ENCODE measurements at places on chromosomes 6 and 20.
A peak's percentile ranks its signal among the peaks of the same experiment; 100 is the strongest.

DNA sequence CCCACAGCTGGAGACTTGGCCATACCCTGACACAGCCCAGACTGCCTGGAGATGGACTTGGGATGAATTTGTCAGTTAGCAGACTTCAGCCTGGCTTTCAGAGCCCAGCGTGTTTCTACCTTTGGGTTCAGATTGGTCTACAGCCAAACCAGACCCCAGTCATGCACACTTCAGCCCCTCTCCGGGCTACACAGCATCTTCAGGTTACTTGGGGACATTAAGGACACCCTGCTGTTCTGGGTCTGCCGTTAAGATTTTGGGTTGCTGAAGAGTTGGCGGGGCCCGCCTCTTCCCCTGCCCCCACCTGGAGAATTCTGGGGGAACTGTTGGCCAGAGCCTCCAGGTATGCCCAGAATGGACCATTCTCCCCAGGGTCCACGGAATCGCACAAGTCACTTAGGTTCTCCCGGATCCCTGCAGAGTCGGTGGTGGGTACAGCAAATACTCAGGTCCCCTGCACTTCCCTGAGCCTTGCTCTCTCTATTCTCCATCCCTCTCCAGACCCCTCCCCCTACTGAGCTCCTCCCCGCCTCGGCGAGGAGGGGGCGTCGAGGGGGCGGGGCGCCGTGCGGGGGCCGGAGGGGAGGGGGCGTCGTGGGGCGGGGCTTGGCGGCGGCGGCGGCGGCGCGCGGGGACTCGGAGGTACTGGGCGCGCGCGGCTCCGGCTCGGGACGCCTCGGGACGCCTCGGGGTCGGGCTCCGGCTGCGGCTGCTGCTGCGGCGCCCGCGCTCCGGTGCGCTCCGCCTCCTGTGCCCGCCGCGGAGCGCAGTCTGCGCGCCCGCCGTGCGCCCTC, at the start of gene PTK7:
Gene PTK7, plus strand, starts transcription at position 645 of the 794 bp plus-strand sequence. CDS start 175 bp downstream, outside the sequence.
- peak; percentile 82 for DNase-seq

GRCh38 chr6:125741336-125741735, 8.1 kb upstream of the HEY2 start:
- DNase-seq: no peak

GRCh38 chr6:47044397-47044796, 2.3 kb upstream of the ADGRF1 start:
- no peak for DNase-seq

DNA sequence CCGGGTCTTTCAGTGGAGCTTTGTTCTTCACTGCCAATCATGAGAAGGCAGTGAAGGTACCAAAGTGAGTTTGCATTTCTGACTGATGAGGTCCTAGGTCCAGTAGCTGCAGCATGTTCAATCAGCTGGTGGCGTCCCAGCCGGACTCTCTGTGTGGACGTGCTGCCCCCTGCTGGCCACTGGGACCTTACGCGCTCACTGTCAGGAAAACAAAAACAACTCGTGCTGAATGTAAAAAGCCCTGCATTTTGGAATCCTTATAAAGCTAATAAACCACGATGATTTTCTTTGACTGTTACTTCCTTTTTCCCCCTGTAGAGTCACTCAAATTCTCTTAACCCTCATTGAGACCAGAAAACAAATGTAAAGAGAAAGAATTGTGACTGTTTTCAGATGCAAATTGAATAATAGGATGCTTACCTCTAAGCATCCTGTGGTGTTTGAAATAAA, 4.9 kb upstream of the CD24 start:
- DNase-seq: peak; percentile 76

- no peak for DNase-seq
Observed at GRCh38 chr6:157579467-157580031, 198.6 kb downstream of the ZDHHC14 start.

- no peak for DNase-seq
Observed at GRCh38 chr20:6898928-6899327, 131.4 kb downstream of the BMP2 start.

DNA sequence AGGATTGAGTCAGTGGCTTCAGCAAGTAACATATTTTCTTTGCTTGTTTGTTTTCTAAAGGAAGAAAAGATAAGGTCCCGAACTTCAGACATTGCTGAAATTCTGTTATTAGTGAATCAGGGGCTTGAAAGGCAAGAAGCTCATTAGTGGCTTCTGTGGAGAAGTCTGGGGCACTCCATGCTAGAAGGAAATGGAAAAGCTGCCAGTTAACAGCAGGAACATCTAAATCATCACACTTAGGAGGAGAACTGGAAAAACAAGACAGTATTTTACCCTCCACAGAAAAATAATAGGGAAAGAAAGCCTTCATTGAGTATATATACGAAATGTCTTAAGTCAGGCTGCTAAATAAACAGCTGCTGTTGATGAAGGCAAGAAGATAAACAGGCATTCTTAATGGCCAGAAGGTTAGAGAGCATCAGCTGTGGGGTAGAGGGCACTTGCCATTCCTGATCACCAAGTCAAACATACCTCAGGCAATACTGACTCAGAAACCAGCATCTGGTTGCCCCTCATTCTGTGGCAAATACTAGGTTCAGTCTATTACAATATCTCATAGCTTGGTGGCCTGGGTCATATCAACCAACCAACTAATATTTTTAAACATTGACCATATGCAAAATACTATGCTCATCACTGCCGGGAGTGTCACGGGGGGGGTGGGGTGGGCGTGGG, 143.2 kb upstream of the TENT5A start:
- DNase-seq: peak; percentile 92

DNA sequence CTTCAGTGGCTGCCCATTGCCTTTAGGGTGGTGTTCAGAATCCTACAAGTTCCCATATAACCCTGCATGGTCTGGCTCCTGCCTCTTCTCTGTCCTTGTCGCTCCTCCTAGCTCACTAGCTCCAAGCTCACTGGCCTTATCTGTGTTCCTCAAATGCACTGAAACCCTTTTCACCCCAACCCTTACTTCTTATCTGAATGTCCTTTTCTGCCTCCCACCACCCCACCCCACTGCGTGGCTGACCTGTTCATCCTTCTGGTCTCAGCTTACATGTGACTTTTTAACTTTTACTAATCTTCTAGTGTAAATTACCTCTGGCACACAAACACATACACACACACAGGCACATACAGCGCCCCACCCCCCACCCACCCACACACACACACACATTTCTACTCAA, 41.0 kb upstream of the GLP1R start:
- DNase-seq: no peak

GRCh38 chr6:135567375-135568083, 70.0 kb upstream of the AHI1 start:
- no peak for DNase-seq

- DNase-seq: no peak
Observed at GRCh38 chr6:160048471-160048870, 73.1 kb upstream of the SLC22A1 start.

- no peak for DNase-seq
Observed at GRCh38 chr6:80170433-80170832, 64.0 kb downstream of the BCKDHB start.

DNA sequence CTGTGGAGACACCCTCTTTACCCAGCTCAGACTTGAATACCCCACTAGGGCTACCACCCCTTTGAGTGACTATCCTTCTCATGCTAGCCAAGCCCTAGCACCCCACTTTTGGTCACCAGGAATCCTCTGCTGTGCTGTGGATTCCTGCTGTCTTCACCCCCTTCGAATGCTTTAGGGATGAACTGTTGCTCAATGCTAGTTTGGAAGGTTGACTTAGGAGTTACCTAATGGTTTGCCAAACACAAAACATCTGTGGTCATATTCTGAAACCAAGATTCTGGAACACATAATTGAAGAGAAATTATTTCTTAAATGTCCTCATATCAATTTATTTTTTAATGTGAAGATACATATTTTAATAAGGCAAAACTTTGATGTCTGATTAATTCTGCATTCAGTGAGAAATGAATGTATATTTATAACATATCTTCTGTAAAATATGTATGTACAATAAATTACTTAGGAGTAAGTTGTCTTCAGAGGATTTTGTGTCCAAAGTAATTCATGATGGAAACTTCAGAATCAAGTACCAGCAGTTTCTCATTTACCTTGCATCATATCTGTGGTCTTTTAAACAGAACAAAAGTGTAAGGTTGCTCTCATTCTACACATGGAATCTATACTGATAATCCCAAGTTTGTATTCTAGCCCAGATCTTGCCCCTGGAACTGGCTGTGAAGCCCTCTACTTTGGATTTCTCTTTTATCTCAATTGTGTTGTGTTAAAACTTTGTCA, 46.9 kb downstream of the TMEM200A start:
- DNase-seq: peak; percentile 53

- DNase-seq: no peak
Observed at GRCh38 chr6:137904822-137905617, 38.0 kb downstream of the TNFAIP3 start.

- no peak for DNase-seq
Observed at GRCh38 chr20:25576783-25577530, 8.4 kb downstream of the NINL start.

DNA sequence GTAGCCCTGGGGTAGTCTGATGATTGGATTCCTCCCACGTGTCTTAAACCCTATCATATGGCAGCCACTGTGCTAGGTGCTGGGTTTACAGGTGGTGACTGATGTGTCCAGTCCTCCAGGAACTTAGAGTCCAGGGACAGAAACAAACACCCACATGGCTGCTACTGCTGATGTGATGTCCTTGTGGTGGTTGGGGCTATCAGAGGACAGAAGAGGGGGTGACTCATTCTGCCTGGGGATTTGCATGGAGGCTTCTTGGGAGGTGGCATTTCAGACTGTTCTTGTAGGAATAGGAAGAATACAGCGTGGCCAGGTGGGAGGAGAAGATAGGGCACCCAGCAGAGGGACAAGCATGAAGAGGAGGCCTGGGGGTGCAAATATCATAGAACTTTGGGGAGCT, 9.8 kb downstream of the RAET1G start:
- DNase-seq: no peak

- no peak for DNase-seq
Observed at GRCh38 chr6:2830183-2830582, 11.5 kb downstream of the SERPINB1 start.

DNA sequence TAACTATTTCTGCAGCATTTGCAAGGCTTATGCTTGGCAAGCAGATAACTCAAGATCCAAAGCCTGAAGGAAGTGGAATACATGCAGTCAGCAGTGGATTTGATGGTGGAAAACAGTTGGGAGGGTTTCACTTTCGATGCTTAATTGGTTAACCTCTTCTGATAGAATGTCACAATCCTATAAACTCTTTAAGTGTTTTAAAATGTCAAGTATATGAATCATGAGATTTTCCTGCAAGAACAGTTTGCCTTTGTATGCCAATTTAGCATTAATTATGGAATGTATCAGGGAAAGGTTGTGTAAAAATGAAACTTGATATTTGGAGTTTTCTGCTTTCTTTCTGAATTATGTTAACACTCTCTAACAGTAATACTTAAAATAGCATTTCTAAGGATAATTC, 36.6 kb downstream of the NKX2-4 start:
- DNase-seq: no peak

GRCh38 chr6:10382728-10383330, 32.0 kb downstream of the TFAP2A start:
- no peak for DNase-seq

GRCh38 chr6:139522511-139523220, 148.2 kb upstream of the CITED2 start:
- DNase-seq: peak; percentile 35

GRCh38 chr20:47382746-47383415, 26.4 kb upstream of the ZMYND8 start:
- DNase-seq: no peak

- no peak for DNase-seq
Observed at GRCh38 chr6:93165850-93166430, 253.4 kb downstream of the EPHA7 start.

DNA sequence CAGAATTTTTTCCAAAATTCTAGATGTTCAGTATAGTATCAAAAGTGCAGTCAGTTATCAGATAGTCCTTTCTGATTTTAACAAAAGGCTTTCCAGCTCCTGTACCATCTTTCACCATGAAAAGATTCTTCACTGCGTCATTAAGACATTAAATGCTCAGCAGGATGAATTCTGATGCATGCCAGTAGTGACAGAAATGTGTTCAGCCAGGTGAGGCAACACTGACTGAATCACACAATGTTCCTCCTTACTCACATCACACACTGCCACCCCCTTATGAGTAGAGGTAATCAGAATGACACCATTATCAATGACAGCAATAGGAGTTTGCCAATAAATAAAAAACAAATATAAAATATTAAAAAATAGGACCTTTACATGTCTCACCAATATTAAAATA, 426.6 kb upstream of the PLCB4 start:
- no peak for DNase-seq

DNA sequence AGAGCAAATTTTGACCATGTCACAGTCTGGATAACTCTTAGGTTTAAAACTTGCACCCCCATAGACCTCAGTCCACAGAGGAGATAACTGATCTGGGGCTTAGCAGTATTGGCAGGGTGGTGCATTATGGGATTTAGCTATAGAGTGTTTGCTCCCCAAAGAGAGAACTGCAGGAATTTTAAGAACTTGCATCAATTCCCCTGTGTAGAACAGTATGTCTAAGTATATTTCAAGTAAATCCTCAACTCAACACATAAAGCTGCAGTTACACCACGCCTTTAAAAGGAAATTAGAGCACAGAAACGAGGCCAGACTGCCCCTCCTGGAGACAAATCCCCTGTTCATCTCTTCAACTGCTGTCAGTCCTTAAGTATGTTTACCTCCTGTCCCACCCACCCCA, 144.9 kb downstream of the TRMT11 start:
- peak; percentile 22 for DNase-seq

GRCh38 chr6:153328194-153328593, 197.1 kb upstream of the RGS17 start:
- no peak for DNase-seq

DNA sequence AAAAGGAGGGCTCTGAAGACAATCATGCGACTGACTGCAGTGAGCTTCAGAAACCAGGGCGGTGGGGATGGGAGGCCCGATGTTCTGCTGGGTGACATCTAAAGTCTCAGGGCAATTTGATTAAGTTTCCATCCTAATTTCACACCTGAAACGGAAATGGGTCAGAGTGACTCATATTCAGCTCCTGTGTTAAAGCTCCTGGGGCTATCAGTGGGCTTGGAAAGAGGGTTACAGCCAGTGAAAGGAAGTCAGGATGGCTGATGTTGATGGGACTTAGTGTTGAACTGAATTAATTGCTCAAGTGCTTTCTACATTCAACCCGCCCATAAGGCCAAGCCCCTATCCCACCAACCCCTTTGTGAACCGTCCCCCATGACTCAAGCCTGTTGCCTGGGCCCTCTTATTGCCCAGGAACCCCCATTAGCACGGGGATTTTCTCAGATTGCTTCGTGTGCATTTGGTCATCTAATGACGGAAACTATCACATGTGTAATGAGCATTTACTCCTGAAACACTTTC, 47.1 kb upstream of the TBC1D7 start:
- no peak for DNase-seq

- DNase-seq: no peak
Observed at GRCh38 chr6:39430446-39430845, 107.9 kb upstream of the KCNK16 start.

- no peak for DNase-seq
Observed at GRCh38 chr20:10560686-10561085, 113.1 kb downstream of the JAG1 start.

GRCh38 chr6:155317186-155317585, 2.9 kb upstream of the TFB1M start:
- no peak for DNase-seq
